Activated effector memory CD4-positive, alpha-beta T cell treated with Interleukin-2 at 50 U/mL for 16 hours (primary cell): ENCODE measurements at places on chromosomes 16 and 17.
A peak's percentile ranks its signal among the peaks of the same experiment; 100 is the strongest.

DNA sequence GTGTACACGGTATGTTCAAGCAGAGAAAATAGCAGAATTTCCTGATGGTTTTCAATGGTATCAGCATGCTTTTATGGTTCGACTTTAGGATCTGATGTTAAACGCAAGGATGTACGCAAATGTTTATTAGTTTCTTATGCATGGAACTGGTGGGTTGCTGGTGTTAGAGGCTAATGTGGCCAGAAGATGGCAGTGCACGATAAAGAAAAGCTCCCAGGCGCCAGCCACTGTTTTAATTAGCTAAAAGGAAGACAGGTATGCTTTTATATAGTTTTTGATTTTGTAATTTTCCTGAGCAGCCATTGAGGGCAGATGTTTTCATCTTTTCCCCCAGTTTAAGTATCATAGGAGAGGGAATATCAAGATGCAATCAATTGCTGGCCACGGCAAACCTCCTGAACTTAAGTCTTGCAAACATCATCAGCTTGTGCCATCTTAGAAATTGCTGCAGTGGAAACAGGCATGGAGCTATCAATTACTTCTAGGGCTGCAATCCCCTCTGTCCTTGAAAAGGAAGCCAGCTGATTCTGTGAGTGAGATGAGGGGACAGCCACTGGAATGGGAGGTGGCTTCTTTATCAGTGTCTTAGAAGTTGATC lies 648.5 kb upstream of the RBFOX1 start:
- no peak for DNase-seq

DNA sequence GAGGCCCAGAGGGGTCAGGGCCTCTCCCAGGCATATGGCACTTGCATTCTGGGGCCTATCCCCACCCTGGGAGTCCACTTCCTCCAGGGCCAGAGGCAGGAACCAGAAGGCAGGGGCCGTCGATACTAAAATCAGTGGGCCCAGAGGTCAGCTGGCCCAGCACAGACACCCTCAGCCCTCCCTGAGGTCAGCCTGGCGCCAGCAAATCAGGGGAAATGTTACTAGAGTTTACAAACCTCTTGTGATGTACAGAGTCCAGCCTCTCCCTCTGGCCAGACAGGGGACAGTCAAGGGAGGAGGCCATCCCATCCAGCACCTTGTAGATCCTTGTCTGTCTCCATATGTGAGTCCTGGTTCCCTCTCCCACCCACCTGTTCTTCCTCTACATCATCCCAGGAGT lies 10.8 kb downstream of the CDH5 start:
- no peak for DNase-seq

- DNase-seq: no peak
These were observed 23.3 kb downstream of the ACTG1 start for GRCh38 chr17:81489012-81489997.

- no peak for DNase-seq
These were observed 10.4 kb downstream of the GPATCH8 start for GRCh38 chr17:44492706-44493272.

DNA sequence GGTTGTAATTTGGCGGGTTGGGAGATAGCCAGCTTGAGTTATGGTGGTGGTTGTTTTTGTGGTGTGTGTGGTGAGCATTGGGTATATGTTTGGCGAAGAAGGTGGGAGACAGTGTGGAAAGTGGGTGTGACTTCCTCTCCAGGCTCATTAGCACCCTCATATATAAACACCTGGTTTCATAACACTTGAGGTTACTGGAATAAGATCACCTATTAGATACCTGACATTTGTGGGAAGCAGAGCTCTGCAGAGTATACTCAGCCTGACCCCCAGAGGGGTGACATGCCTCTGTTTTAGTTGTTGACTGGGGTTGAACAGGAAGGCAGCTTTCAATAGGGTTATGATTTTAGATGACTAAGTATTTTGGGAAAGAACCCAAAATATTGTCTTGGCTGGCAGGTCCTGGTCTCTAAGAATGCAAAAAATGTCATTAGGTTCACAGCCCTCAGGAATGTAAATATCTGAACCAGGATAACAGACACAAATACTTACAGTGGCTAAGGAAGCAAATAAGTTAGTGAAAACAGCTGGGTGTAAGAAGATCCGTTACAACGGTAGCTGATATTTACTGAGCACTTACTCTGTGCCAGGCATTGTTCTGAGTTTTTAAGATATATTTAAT lies 18.3 kb upstream of the EFCAB13 start:
- DNase-seq: no peak

DNA sequence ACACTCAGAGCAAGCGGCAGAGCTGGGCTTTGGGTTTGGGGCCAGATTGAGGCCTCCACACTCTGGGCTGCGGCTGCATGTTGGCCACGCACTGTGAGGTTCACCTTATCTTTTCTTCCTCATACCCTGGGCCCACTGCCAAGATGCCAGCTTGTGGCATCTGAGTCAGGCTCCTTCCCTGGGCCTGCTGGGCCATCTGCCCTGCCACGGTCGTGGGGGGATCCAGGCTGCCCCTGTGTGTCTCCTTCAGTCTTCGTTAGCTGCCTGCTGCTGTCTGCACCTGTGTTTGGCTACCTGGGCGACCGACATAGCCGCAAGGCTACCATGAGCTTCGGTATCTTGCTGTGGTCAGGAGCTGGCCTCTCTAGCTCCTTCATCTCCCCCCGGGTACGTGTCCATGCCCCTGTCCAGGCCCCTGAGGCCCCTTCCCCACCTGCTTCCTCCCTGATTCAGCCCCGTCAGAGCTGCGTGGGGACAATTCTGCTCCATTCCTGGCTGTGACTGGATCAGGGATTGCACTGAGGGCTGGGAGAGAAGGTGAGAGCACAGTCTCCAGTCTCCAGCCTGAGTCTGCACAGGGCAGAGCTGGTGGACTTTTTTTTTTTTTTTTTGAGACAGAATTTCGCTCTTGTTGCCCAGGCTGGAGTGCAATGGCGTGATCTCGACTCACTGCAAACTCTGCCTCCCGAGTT lies 11.2 kb downstream of the SPNS3 start:
- no peak for DNase-seq

DNA sequence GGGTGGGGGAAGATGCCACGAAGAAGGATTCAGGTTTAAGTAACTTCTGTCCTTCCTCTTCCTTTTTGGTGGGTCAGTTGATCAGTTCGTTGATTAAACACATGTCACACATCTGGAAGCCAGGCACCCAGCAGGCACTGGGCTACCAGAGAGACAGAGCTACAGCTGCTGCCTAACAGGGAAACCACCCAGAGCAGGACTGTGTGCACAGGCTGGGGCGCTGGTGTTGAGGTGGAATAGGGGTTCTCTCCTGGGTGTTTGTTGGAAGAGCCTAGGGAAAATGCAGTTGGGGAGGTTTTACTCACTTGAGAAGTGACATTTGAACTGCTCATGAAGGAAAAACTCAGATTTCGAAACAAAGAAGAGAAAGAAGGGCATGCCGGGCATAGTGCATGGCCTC lies 152.4 kb downstream of the IRX5 start:
- no peak for DNase-seq

DNA sequence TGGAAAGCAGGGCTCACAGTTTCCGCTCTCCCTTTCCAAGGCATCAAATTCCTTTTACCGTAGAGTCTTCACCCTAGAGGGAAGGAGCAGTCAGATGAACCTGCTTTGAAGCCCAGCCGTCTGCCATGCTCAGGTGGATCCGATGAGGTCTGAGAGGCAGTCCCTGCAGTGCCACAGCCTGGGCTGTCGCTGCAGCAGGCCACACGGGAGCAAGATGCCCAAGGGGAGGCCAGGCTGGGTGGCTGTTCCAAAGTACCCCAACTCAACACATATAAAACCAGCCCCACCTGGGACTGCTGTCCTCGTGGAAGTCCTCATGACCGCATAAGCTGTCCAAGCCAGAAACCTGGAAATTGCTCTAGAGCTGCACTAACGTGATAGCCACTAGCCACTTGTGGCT lies 4.9 kb upstream of the LIMD2 start:
- no peak for DNase-seq

GRCh38 chr16:89954462-89954861 lies 5.9 kb downstream of the DEF8 start:
- DNase-seq: no peak

GRCh38 chr17:53627511-53627910 lies 195.2 kb upstream of the KIF2B start:
- no peak for DNase-seq

- no peak for DNase-seq
These were observed 48.3 kb downstream of the CUEDC1 start for GRCh38 chr17:57906910-57907309.

- no peak for DNase-seq
These were observed 18.1 kb downstream of the SOCS3 start for GRCh38 chr17:78341559-78342448.

GRCh38 chr16:57999366-57999970 lies 1.0 kb downstream of the ZNF319 start:
- DNase-seq: peak; percentile 31

- DNase-seq: no peak
These were observed 8.6 kb upstream of the MMP15 start for GRCh38 chr16:58016840-58017446.

DNA sequence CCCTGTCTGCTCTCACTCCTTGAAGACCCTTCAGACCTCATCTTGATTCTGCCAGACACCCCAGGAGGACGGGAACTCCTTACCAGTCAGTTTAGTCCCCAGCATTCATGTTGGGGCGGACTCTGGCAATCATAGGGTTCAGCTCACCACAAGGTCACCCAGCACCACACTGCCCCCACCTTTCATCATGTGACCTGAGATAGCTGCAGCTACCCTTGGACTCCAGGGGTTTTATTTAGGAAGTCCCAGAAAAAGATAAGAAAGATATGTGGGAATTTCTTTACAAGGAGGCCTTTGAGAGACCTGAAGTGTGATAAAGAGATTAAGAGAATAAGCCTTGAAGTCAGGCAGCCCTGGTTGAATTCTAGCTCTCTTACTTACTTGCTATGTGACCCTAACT lies 59.8 kb upstream of the NLK start:
- no peak for DNase-seq

DNA sequence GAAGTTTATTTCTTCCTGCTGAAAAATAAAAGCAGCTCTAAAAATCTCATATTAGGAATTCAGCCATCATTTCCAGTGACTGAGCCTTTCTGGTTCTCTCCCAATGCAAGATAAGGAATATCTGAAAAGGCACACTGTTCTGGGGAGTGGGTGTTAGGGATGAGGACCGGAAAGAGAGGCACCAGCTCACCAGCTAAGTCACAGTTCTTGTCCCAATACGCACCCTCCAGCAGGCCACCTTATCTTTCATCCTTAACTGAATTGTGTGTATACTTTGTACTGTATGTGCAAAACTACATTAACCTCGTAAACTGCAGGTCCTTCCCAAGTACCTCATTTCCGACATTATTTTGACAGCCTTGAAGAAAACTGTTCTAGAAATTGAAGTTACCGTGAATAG lies 11.0 kb downstream of the AMFR start:
- no peak for DNase-seq

GRCh38 chr17:17565471-17566339 lies 25.8 kb downstream of the PEMT start:
- DNase-seq: no peak

- no peak for DNase-seq
These were observed 21.0 kb upstream of the MTMR4 start for GRCh38 chr17:58535431-58535830.

- no peak for DNase-seq
These were observed 6.2 kb downstream of the FSCN2 start for GRCh38 chr17:81534157-81535006.

DNA sequence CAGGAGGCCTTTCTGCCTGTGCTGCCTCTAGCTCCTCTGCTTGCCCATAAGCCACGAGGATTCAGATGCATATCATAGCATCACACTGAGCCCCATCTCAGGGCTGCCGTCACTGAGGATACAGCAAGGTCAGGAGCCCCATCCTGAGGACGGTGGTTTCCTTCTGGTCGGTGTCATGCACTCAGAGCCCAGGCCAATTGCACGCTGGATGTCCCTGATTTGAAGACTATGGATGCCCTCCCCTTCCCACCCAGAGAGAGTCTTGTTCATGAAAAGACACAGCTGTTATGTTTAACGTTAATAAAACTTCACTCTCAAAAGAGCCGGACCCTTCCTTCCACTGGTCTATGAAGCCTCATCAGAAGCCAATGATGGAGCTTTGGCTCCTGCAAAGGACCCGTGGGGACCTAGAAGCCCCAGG lies 19.9 kb downstream of the COTL1 start:
- peak; percentile 31 for DNase-seq

GRCh38 chr16:81678326-81679095 lies 100.6 kb upstream of the PLCG2 start:
- no peak for DNase-seq

DNA sequence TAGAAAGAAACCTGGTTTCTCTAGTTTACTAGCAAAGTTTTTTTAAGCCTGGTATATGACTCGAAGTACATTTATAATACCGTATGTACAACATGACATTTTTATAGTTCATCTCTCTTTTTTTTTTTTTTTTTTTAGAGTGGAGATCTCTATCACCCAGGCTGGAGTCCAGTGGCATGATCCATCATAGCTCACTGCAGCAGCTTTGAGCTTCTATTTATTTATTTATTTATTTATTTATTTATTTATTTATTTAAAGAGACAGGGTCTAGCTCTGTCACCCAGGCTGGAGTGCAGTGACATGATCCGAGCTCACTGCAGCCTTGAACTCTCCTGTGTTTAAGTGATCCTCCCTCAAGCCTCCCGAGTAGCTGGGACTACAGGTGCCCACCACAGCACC lies 25.9 kb upstream of the VPS4A start:
- no peak for DNase-seq

- DNase-seq: no peak
These were observed 72.1 kb upstream of the TNRC6C start for GRCh38 chr17:77886387-77886728.

- peak; percentile 18 for DNase-seq
These were observed 18.8 kb upstream of the ASGR2 start for GRCh38 chr17:7133424-7133823.

GRCh38 chr16:73028721-73029361 lies 19.1 kb downstream of the ZFHX3 start:
- DNase-seq: no peak

DNA sequence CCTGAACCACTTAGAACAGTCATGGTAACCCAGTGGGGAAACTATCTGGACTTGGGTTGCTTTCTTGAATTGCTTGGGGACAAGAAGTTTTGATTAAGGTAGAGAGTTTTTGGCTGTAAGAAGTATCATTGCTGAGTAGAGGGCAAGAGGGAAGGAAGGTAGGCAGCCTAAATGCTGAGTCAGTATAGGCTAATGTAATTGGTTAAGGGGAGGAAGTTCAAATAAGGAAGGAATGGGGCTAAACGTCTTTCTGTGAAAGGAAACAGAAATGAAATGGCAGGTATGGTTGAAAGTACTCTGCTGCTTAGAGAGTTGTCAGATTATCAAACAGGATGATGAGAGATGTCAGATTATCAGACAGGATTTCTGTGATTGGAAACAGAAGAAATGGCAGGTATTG lies 20.3 kb downstream of the KPNB1 start:
- no peak for DNase-seq

- no peak for DNase-seq
These were observed 176.9 kb upstream of the FAM20A start for GRCh38 chr17:68777856-68778694.

GRCh38 chr17:72125742-72126141 lies 4.9 kb downstream of the SOX9 start:
- no peak for DNase-seq
